Memory B cell (primary cell): ENCODE measurements at places on chromosomes 2 and 18.

- no peak for DNase-seq
- H3K27me3 ChIP-seq, result peaks cover 28% of the 10 kb centered on the region
- peaks cover 6% of the 10 kb centered on the region for H3K4me1 ChIP-seq
- no peaks in the 10 kb centered on the region for H3K36me3 ChIP-seq
- peak overlapping the region; percentile 17 for H3K4me3 ChIP-seq
Observed at GRCh38 chr2:44927985-44928482, 13.5 kb upstream of the SIX3 start.

GRCh38 chr2:162716122-162716521 lies 122.4 kb downstream of the KCNH7 start:
- no peak overlapping the region for H3K4me3 ChIP-seq
- no peaks in the 10 kb centered on the region for H3K27me3 ChIP-seq
- no peak overlapping the region for H3K27ac ChIP-seq
- no peaks in the 10 kb centered on the region for H3K36me3 ChIP-seq
- no peaks in the 10 kb centered on the region for H3K4me1 ChIP-seq
- no peak for DNase-seq

DNA sequence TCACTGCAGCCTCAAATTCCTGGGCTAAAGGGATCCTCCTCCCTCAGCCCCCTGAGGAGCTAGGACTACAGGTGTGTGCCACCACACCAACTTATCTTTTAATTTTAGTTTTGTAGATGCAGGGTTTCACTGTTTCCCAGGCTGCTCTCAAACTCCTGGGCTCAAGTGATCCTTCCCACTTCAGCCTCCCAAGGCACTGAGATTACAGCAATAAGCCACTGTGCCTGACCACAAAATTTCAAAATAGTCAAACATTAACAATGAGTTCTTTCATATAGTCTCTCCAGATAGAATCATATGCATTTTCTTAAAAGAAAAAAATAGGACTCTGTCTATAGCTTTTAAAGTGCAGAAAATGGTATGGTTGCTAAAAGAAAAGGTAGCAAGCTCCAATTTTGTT lies 24.9 kb upstream of the PID1 start:
- no peaks in the 10 kb centered on the region for H3K4me1 ChIP-seq
- H3K27me3 ChIP-seq, result no peaks in the 10 kb centered on the region
- no peak overlapping the region for H3K4me3 ChIP-seq

GRCh38 chr2:41741951-41742595 lies 305.7 kb upstream of the PKDCC start:
- no peaks in the 10 kb centered on the region for H3K36me3 ChIP-seq
- DNase-seq, result no peak
- H3K4me3 ChIP-seq, result no peak overlapping the region
- H3K27ac ChIP-seq, result no peak overlapping the region

DNA sequence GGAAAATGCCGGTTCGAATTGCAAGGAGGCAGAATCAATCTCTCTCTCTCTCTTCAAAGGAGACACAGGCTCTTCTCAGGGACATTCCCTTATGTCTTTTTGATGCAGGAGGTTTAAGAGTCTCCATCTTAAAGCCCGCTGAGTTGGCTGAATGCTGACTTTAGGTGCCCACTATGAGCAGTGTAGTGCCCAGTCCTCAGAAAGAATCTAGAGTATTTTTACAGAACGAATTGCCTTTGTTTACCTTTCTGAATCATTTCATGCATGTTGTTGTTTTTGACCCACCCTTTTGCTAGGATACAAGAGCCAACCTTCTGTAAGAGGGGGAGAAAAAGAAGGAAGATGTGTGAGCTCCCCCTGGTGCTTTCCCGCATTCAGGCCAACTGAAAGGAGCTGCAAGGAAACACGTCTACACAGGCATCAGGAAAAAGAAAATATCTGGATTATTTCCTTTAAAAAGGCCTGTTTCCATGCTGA lies 193.5 kb upstream of the TCF4 start:
- no peak overlapping the region for H3K4me3 ChIP-seq
- H3K27ac ChIP-seq, result peak overlapping the region; percentile 85

DNA sequence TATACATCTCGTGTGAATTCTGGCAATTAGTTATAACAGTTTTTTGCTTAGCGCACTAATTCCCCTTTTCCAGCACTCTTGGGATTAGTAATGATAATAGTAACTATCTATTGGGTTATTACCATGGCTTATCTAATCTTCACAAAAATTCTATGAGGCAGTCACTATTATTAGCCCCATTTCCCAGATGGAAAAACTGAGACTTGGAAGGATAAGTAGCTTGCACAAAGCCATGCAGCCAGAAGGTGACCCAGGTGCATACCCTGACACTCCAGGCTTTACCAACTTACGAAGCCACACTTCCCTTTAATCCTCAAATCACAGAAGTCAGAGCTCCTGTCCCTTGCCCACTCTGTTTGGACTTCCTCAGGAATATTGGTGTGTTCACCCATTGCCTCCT lies 156.8 kb downstream of the CYP26B1 start:
- no peak overlapping the region for H3K4me3 ChIP-seq
- no peak for DNase-seq
- peaks cover 1% of the 10 kb centered on the region for H3K27me3 ChIP-seq
- no peaks in the 10 kb centered on the region for H3K36me3 ChIP-seq
- no peak overlapping the region for H3K27ac ChIP-seq
- H3K4me1 ChIP-seq, result no peaks in the 10 kb centered on the region

GRCh38 chr2:65319072-65319673 lies 91.5 kb downstream of the ACTR2 start:
- peaks cover 22% of the 10 kb centered on the region for H3K27me3 ChIP-seq
- H3K4me3 ChIP-seq, result no peak overlapping the region
- no peak overlapping the region for H3K27ac ChIP-seq
- no peaks in the 10 kb centered on the region for H3K36me3 ChIP-seq
- peaks cover 5% of the 10 kb centered on the region for H3K4me1 ChIP-seq

DNA sequence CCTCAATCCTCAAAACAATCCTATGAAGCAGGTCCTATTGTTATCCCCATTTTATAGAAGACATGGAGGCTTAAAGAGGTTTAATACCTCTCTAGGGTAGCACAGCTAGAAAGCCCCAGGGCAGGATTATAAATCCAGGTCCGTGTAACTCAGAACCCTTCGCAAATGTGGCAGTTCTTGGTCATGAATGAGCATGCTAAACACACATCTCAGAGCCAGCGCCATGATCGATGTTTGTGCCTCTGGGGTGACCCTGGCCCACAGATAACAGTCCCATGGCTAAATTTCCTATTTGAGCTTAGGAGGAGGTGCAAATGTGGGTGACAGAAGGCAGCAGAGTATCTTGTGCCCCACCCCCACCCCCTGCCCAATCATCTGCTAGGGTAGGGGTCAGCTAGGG lies 17.5 kb downstream of the DNMT3A start:
- H3K27ac ChIP-seq, result no peak overlapping the region
- no peak overlapping the region for H3K4me3 ChIP-seq
- H3K4me1 ChIP-seq, result peaks cover 20% of the 10 kb centered on the region
- H3K36me3 ChIP-seq, result peaks cover 28% of the 10 kb centered on the region
- no peaks in the 10 kb centered on the region for H3K27me3 ChIP-seq

DNA sequence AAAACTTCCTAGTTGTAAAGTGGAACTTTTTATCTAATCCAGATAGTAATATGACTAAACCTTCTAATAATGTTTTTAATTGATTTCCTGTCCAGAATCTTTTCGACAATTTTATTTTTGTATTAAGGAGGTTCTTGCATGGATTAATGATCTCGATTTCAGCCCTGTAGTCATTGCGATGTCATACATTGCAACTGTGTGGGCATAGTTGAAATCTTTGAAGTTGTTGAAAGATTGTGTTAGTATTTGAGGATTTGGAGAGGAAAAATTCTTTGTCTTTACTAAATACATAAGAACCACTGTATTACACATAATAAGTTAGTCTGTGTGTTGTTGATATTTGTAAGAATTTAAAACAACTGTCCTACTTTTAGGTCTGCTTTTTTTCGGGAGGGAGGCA lies 31.1 kb downstream of the ACSL3 start:
- no peak overlapping the region for H3K4me3 ChIP-seq
- H3K4me1 ChIP-seq, result peaks cover 17% of the 10 kb centered on the region
- DNase-seq, result no peak

DNA sequence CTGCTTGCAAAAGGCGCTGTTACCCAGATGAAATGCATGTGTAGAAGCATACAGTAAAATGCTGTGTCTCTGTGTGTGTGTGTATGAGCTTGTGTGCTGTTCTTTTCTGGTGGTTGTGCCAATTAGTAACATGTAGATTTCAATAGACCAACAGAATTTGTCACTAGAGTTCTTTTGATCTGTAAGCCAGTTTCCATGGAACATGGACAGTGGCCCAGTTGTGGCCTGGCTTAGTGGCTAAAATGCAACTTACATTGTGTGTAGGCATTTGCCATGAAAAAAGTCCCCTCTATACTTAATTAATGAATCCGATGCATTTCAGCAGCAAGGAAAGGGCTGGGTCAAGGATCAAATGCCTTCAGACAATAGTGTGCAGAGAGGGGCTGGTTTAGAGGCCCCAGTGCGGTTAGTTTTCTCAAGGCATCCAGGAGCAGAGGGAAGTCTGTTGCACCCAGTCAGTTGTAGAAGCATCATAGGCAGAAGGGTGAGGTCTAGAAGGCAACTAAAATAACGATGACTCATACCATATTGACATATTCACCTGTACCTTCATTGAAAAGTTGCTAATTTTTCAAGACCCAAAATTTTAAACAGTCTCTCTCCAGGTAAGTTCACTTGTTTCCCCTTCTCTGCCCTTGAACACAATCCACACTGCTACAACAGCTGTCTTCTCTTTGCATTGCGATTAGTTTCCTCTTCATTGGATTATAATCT lies 366.9 kb upstream of the SPRED2 start:
- H3K4me1 ChIP-seq, result no peaks in the 10 kb centered on the region
- no peak overlapping the region for H3K4me3 ChIP-seq
- no peaks in the 10 kb centered on the region for H3K36me3 ChIP-seq
- H3K27me3 ChIP-seq, result peaks cover 4% of the 10 kb centered on the region
- no peak for DNase-seq

DNA sequence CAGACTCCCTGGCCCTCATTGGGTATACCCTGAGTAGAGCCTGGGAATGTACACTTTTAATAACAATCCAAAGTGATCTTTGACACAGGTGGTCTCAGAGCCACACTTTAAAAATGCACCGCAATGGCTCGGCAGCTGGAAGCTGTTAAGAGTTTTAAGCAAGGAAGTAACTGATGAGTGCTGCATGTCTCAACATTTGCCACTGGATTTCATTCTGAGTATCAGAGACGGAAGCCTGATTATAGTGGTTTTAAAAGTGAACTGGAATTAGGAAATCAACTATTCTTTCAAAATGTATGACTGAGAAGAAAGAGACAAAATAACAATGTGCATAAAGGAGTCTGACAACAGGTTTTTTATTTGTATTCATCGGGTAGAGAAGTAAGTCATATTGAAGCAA lies 7.5 kb downstream of the MBOAT2 start:
- H3K27me3 ChIP-seq, result peaks cover 16% of the 10 kb centered on the region
- H3K36me3 ChIP-seq, result no peaks in the 10 kb centered on the region
- no peak overlapping the region for H3K27ac ChIP-seq
- H3K4me3 ChIP-seq, result no peak overlapping the region
- H3K4me1 ChIP-seq, result no peaks in the 10 kb centered on the region

GRCh38 chr2:111678651-111679050 lies 205.3 kb downstream of the ANAPC1 start:
- no peaks in the 10 kb centered on the region for H3K4me1 ChIP-seq
- DNase-seq, result no peak
- no peak overlapping the region for H3K27ac ChIP-seq
- H3K27me3 ChIP-seq, result peaks cover 7% of the 10 kb centered on the region
- no peaks in the 10 kb centered on the region for H3K36me3 ChIP-seq
- H3K4me3 ChIP-seq, result no peak overlapping the region

DNA sequence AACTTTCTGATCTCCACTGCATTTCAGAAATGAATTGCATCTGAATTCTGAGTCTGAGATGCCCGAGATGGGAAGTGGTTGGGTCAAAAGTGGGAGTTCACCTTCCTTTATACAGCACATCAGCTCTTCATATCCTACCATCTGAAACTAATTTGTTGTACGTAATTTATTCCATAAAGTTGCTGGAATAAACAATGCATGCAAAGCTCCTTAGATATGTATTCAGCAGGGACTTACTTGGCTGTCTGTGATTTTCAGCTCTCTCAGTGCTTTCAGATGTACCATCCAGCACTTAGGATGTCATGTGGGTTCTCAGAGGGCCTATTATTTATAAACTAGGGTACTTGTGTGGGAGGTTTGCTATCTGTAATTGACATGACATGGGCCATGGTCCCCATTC lies 46.9 kb upstream of the EFEMP1 start:
- no peaks in the 10 kb centered on the region for H3K36me3 ChIP-seq
- H3K4me3 ChIP-seq, result no peak overlapping the region
- no peak overlapping the region for H3K27ac ChIP-seq
- no peaks in the 10 kb centered on the region for H3K4me1 ChIP-seq

DNA sequence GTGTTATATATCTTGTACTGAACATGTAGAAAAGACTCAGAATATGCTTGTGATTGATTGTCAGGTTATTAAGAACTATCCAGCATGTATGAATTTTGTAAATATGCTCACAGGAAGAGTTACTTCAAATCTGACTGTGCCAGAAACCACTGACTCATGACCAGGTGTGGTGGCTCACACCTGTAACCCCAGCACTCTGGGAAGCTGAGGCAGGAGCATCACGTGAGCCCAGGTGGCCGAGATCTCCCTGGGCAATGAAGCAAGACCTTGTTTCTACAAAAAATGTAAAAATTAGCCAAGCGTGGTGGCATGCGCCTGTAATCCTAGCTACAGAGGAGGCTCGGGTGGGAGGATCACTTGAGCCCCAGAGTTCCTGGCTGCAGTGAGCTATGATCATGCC lies 126.6 kb downstream of the COMMD1 start:
- peaks cover 5% of the 10 kb centered on the region for H3K4me1 ChIP-seq
- no peak for DNase-seq
- no peak overlapping the region for H3K27ac ChIP-seq
- H3K27me3 ChIP-seq, result no peaks in the 10 kb centered on the region

GRCh38 chr2:239442192-239442591 lies 41.4 kb upstream of the HDAC4 start:
- no peak for DNase-seq
- H3K4me1 ChIP-seq, result peaks cover 3% of the 10 kb centered on the region
- H3K27ac ChIP-seq, result no peak overlapping the region
- peaks cover 25% of the 10 kb centered on the region for H3K27me3 ChIP-seq

DNA sequence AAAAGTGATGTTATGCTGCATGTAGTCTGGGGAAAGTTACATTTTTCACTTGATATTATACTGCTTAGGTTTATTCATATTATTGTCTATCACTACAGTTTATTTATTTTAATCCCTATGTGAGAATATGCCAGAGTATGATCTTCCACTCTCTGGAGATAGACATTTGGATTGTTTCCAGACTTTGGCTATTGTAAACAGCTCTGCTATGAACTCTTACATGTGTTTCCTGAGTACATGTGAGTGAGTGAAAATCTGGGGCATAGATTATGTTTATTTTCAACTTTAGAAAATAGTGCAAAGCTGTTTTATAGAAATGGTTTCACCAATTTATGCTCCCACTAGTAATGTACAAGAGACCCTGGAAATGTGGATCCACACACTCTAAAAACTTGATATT lies 49.0 kb upstream of the EPAS1 start:
- peaks cover 8% of the 10 kb centered on the region for H3K27me3 ChIP-seq
- no peaks in the 10 kb centered on the region for H3K4me1 ChIP-seq
- H3K4me3 ChIP-seq, result no peak overlapping the region
- no peak overlapping the region for H3K27ac ChIP-seq
- DNase-seq, result no peak
- no peaks in the 10 kb centered on the region for H3K36me3 ChIP-seq

GRCh38 chr2:149125031-149125725 lies 86.7 kb downstream of the LYPD6B start:
- H3K4me1 ChIP-seq, result peaks cover 5% of the 10 kb centered on the region
- no peak overlapping the region for H3K27ac ChIP-seq
- DNase-seq, result no peak
- H3K36me3 ChIP-seq, result peaks cover 4% of the 10 kb centered on the region
- H3K27me3 ChIP-seq, result peaks cover 3% of the 10 kb centered on the region

- peaks cover 3% of the 10 kb centered on the region for H3K36me3 ChIP-seq
- H3K4me1 ChIP-seq, result peaks cover 12% of the 10 kb centered on the region
- H3K4me3 ChIP-seq, result no peak overlapping the region
- no peak for DNase-seq
- peaks cover 2% of the 10 kb centered on the region for H3K27me3 ChIP-seq
Observed at GRCh38 chr18:13147130-13147529, 71.4 kb upstream of the LDLRAD4 start.
